ENCODE measurements at places on chromosomes 5 and 9. TPM values are rescaled to one million over a fixed set of nuclear protein-coding genes. Genes with fewer than 3 reads are reported as not detected.

CYLC2 gene
- not detected for total RNA-seq

DNA sequence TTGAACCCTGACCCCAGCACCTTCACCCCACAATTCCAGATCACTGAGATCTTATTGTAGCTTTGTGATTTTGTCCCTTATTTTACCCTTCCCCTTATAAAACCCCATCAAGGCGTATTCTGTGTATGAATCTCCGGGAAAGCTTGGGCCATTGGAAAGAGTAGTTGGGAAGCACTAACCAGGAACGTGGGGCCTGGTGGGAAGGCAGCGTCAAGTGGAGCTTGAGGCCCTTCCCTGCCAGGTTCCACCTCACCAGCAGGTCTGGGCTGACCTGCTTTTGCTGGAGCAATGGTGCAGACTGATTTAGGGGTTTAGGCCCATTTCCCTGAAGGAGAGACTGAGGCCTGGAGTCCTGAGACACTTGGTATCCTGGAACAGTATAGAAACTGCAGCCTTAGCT, 9.3 kb downstream of the PHF2 start:
- no peak for DNase-seq

- DNase-seq: no peak
Observed at GRCh38 chr5:142175039-142175438, 66.5 kb downstream of the NDFIP1 start.

- peak; percentile 52 for DNase-seq
Observed at GRCh38 chr9:12813960-12814876, 39.4 kb downstream of the LURAP1L start.

ARHGEF39 gene
- 0.50 TPM for total RNA-seq

IFNB1 gene
- total RNA-seq: not detected

DNA sequence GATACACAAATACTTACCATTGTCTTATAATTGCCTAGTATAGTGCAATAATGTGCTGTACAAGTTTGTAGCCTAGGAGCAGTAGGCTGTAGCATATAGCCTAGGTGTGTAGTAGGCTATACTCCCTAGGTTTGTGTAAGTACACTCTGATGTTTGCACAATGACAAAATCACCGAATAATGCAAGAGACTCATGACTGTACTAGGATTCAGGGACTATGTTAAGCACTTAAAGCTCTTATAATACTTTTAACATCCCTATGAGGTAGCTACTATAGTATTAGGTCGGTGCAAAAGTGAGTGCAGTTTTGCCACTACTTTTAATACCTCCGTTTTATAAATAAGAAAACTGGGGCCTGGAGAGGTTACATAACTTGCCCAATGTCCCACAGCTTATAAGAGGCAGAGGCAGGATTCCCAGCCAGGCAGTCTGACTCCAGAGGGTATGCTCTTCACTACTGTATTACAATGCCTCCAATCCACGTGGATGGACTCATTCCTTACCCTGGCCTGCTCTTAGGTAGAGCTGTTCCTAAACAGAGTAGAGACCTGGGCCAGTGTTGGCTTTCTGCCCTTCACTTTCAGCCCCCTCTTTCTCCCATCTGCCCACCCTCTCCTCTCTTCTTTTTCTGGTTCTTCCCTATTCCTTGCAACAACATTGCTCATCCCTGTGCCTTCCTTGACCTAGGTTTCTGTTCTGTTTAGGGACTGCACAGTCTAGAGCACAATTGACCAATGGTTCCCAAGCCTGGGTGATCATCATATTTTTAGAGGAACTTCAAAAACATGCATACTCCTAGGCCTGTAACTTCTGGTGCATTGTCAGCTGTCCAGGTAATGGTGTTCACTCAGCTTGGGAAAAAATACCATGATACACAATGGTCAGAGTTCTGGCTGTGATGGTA, 114.0 kb downstream of the CARTPT start:
- no peak for DNase-seq

GRCh38 chr9:88990041-88990728, 1.1 kb upstream of the S1PR3 start:
- DNase-seq: no peak

- DNase-seq: no peak
Observed at GRCh38 chr5:146001544-146002190, 65.3 kb downstream of the SH3RF2 start.

- DNase-seq: no peak
Observed at GRCh38 chr9:2083479-2083878, 68.3 kb downstream of the SMARCA2 start.

GRCh38 chr9:131651160-131651559, 88.7 kb downstream of the RAPGEF1 start:
- DNase-seq: no peak

GRCh38 chr5:36396640-36397039, 94.9 kb upstream of the RANBP3L start:
- DNase-seq: no peak

DNA sequence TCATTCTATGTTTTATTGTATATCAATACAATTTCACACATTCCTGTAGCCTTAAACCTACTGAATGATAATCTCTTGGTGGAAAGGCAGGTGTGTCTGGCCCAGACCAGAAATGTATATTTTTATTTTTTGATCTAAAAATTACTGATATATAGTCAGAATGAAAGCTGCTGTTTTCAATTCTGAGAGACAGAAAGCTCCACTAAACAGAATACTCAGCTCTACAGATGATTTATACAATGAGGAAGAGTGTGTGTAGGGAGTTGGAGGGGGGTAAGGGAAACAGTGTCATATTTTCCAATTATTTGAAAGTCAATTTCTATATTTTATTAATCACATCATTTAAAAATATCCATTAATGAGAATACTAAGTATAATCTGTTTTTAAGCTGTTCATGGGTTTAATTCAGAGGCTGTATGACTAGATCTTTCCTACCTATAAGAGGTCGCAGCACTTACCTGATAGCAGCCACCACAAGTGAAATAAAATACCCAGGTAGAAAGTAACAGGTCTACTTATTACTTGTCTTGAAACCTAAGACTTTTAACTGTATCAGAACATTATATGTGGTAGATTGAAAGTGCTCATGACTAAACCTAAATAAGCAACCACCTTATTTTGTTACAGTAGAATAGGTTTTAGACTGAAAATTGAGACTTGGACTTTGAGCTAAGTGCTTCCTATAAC, 183.4 kb downstream of the TMC1 start:
- DNase-seq: no peak

- no peak for DNase-seq
Observed at GRCh38 chr5:151068433-151069197, 12.2 kb downstream of the TNIP1 start.

DNA sequence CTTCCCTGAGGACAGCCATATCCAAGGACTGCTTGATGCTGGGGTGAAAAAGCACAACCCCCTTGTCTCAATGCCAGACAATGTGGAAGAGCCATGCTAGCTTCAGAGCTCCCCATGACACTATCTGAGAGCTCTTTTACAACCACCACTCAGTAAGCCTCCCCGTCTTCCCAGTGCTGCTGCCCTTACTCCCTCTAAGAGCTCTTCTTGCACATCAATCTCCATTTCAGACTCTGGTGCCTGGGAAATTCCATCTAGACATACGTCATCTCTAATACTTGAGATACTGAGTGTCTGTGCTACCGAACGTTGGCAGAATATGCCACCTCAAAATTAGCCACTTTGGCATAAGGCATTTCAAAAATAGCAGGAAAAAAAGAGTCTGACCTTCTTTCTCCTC, 94.5 kb downstream of the EDIL3 start:
- no peak for DNase-seq

DNA sequence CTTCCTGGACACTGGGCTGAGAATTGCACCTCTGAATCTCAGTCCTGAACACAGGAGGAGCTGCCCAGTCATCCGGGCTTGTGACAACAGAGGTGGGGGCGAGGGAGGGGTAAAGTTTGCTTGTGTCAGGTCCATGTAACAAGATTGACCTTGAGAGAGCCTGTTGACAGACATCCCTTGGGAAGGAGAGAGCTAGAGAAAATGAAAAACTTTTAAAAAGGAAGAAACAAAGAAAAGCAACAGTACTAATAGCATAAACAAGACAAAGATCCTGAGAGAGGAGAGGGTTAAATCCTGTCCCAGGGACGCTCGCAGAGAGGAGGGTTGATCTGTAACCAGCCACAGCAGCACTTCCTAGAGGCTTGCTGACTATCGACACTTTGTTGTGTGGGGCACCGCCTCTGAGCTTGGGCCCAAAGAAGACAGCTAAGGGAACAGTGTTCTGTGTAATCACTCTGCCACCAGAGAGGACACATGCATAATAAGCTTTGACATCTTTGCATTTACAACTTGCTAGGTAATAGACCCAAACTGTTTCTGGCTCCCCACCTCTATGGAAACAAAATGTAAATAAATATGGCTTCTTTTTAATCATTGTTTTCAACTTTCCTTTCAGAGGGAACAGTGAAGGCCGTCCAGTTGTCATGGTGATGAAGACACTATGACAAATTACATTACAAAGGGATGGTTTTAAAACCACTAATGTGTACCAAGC, 363.7 kb downstream of the CSNK1G3 start:
- peak; percentile 40 for DNase-seq

PALM2AKAP2 gene
- 87.1 TPM for total RNA-seq

KLF9 gene
- 76.6 TPM for total RNA-seq

GRCh38 chr9:13993632-13994185, 320.2 kb downstream of the NFIB start:
- no peak for DNase-seq

DNA sequence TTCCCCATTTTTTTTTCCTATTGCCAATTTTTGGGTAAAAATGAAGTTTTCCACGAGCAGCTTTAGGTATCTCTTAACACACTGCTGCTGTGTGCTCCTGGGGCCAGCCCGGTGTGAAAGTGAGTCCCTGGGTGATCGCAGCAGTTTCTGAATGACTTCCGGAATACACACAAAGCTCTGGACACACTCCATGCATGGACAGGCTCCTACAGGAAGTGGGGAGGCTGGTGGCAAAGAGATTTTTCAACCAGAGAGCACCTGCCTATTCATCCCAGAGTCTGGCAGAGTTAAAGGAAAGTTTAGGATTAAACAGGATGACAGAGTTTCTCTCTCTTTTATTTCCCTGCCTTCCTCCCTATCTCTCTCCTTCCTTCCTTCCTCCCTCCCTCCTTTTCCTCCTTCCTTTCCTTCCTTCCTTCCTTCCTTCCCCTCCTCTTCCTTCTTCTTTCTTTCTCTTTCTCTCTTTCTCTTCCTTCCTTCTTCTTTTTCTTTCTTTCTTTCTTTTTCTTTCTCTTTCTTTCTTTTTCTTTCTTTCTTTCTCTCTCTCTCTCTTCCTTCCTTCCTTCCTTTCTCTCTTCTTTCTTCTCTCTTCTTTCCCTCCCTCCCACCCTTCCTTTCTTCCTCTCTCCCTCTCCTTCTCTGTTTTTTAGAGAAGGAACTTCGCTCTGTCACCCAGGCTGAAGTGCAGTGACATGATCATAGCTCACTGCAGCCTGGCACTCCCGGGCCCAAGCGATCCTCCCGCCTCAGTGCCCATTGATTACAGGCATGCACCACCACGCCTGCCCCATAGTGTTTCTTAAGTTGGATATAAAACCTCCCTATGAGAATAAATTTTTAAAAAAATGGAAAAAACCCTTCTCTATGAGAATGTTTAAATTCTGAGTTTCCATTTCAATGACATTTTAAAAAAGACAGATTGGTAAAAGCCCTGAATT, 38.7 kb upstream of the UBTD2 start:
- no peak for DNase-seq

DNA sequence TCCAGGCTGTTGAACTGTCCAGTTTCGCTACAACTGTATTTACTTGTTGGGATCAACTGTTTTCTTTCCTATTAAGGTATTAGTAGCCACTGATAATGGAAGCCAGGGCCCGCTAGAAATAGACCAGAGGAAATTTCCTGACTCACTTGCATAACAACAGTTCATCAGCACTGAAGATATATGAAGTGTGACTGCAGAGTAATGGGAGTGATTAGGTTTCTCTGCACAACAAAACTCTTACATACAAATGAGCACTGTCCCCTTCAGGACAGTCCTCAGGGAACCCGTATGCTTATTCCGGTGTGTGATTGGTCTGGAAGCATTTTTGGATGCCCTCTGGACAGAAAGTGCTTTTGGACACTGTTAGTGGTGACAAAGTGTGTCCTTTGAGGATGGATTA, 55.3 kb downstream of the LIX1 start:
- no peak for DNase-seq

KLHL3 gene
- 41.9 TPM for total RNA-seq

- DNase-seq: no peak
Observed at GRCh38 chr5:149807176-149807575, 77.1 kb downstream of the PPARGC1B start.

GRCh38 chr9:21031091-21031807, at the start of gene HACD4:
HACD4 (minus strand) TSS chr9:21031640; CDS start chr9:21031590, 50 bp downstream.
- DNase-seq: peak; percentile 48

GRCh38 chr5:56685503-56686217, 129.7 kb upstream of the MAP3K1 start:
- no peak for DNase-seq

DNA sequence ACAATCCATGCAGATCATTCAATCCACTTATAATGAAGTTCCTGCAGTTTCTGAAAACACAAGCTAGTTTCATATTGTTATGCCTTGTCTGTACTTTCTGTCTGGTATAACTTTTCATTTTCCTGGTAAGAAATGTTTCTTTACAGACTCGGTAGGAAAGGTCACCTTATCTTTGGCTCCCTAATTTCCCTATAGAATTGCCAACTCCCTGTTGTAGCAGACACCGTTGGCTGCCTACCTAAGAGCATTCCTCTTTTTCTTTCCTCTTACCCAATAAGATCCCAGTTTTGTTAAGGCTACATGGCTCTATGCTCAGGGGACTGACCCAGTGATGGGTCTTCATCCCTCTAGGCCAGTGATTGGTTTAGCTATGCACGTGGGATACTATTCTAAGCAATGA, 6.2 kb upstream of the ARHGEF37 start:
- DNase-seq: no peak
